ENCODE measurements at places on chromosomes 11 and 22.
A peak's percentile ranks its signal among the peaks of the same experiment; 100 is the strongest.

DNA sequence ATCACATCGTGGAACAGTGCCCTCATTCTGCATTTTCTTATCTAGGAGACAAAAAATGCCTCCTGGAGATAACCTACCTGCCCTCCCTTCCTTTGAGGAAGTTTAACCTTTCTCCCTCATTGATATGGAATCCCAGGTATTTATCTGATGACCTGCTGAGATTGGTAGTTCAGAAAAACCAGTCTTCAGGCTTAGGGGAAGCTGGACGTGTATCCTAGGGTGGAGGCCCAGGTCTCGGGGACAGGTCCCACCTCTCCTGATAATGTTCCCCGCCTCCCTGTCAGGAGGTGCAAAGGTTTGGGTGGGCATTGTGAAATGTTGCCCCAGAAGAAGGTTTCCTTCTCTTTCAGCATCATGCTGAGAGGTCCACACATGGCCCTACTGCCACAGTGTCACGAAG lies 186.9 kb upstream of the NAV2 start:
- no peak for DNase-seq

- no peak for DNase-seq
These were observed 172.4 kb downstream of the CASP12 start for GRCh38 chr11:104725796-104726408.

- DNase-seq: peak; percentile 63
These were observed 10.0 kb upstream of the MFRP start for GRCh38 chr11:119356349-119357031.

DNA sequence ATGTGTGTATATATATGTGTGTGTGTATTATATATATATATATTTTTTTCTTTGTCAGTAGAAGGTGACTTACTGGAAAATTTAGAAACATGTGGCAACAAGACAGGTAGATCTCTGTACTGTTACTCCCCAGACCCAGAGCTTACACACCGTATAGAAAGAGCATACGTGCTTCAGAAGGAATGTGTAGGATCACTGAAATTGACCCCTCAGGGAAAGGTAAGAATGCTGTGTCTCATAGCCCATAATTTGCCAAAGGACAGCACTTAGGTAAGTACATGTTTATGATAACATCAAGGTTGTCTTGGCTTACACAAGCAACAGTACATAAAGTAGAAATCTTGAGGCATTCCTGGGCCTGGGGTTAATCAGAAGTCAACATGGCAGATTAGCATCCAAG lies 54.2 kb upstream of the PDE3B start:
- no peak for DNase-seq

GRCh38 chr11:312092-312816 lies 1.6 kb upstream of the IFITM1 start:
- DNase-seq: no peak

DNA sequence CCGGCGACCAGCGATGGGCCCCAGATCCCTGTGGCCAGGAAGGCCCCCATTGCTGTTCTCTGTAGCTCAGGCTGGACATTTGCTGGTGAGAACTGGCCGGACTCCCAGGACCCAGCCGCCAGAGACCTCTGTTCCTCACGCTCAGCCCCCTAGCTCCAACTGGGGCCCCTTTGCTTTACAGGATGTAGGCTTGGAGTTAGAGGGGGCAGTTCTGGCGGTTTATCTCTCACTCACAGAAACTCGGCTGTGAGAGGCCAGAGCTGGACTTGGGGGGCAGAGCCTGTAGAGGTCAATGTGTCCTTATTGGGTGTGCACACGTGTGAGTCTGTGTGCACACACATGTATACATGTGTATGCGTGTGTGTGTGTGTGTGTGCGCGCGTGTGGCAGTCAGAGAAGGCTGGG lies 502 bp downstream of the SMIM38 start:
- no peak for DNase-seq

GRCh38 chr11:17505146-17505545 lies 28.5 kb upstream of the ABCC8 start:
- no peak for DNase-seq

DNA sequence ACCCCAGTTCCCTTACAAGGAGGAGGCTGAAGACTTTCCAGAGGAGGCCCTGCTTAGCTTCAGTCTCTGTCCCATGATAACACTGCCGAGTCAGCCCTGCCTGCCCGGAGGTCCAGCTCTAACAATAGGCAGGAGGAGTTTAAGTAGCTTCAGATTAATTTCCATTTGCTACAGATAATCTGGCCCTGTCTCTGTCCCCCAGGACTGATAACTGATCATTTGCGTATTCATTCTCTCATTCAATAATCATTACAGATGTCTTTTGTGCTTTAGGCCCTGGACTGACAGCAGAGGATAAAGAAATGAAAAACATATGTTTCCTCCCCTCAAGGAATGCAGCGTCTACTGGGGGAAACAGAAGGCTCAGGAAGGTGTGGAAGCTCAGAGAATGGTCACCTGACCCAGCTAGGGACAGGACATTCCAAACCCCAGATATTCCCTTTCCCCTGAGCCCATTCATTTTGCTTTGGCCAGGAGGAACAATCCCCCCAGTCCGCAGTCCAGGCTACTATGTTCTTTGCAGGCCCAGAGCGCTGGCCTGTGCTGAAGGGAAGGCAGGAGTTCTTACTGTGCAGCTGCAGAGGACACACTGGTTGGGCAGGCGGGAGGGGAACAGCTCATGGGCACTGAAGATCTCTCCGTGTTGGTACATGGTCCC lies 20.8 kb downstream of the CHRDL2 start:
- DNase-seq: no peak

DNA sequence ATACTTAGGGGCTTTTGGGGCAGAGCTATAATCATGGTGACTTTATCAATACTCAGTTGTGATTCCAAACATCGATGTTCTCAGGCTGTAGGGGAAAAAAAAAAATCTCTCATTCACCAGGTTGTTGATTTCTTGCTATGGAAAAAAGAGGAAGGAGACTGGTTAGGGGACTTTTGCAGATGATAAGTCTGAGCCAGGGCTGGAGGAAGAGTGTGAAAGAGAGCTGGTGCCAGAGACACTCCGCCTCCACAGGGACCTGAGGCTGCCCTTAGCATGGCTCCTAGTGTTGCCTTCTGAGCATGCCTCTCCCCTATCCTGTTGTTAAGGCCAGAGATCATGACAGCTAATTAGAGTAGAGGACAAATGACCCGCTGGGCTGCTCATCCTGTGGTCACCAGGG lies 16.9 kb downstream of the UPB1 start:
- DNase-seq: no peak

DNA sequence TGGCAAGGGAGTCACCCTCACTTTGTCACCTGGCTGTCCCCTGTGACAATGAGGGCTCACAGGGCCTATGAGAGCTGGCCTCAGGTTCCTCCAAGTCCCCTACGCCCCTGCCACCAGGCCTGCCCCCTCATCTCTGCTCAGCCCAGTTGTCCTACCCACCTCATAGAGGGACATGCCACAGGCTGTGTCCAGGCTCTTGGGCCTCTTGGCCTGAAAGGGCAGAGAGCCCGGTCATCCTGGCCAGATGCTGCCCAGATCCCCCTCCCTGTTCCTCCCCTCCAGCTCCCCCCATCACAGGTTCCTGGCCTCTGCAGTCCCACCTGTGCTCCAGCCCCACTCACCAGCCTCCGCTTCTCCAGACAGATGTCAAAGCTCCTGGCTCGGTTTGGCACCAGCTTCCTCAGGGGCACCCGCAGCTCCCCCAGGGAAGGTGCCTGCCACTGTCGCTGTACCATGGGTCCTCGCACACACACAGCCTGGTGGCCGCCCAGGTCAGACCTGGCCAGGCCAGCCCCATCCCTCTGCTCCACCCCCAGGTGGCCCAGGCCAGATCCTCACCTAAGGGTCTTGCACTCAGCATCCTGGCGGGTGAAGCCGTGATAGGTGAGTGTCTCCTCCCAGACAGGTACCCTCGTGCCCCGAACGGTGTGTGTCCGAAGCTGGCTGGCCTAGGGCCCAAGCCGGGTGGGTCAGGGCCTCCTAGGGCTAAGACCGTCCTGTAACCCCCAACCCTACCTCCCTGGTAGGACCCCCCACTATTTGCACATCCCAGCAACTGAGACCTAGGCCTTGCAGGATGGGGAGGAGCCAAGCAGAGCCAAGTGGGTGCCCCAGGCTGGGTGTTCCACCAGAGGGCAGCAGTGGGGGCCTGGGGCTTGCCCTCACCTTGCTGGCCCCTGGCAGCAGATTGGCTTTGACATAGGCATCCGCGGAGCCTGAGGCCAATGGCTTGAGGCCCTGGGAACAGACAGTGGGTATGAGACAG lies 8.3 kb downstream of the NDUFV1 start:
- peak; percentile 5 for DNase-seq

DNA sequence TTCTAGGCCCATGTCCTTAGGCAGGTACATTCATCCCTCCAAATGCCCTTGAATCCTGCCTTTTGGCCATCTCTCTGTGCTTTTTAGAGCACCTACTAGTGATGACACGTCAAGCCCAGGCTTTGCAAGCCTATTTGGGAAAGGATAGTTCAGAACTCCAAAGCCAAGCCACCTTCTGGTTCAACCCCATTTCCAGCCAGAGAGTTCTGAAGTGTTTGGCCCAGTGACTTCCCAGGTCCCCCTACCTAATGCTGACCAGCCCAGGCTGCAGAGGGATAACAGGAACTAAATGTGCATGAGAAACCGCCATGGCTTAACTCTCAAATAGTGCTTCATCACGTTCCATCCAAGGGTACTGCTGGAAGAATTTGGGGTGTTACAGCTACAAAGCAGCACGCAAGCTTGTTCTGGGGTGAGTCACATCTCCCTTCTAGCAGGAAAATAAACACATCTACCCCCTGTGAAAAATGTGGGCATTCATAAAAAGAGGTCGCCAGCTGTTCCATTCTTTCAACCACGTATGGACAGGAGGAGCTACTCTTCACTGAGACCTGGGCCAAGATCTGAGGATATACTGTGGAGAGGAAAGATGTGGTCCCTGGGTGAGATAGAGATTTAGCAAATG lies 2.0 kb upstream of the FXYD6 start:
- no peak for DNase-seq

DNA sequence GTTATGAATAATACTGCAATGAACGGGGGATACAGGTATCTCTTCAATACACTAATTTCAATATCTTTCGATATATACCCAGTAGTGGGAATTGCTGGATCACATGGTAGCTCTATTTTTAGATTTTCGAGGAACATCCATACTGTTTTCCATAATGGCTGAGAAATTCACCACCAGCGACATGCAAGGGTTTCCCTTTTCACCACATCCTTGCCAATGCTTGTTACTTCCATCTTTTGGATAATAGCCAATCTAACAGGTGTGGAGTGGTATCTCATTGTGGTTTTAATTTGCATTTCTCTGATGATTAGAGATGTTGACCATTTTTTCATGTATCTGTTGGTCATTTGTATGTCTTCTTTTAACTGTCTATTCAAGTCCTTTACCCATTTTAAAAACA lies 5.9 kb downstream of the IL10RA start:
- no peak for DNase-seq
